ENCODE measurements at places on chromosomes 5 and 9.

DNA sequence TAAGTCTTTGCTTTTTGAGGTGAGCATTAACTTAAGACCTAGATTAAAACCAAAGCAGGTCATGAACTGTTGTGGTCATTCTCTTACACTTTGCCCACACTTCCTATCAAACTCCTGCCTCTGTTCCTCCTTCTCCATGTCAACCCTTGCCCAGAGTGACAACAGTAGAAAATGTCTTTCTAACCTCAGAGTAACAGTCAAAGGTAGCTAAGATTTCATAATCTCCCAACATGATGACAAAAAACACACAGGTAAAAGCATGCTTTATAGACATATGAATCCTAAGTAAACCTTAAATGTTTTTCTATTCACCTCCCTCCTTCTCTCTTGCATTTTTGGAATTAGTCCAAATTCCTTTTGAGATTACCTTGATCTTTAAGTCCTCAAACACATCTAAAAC lies 422.3 kb downstream of the SPATA31D1 start:
- DNase-seq = no peak

- DNase-seq = no peak
Observed at GRCh38 chr5:148205044-148205806, 2.4 kb downstream of the SPINK6 start.

GRCh38 chr9:84808416-84808815 lies 138.9 kb downstream of the NTRK2 start:
- no peak for DNase-seq

DNA sequence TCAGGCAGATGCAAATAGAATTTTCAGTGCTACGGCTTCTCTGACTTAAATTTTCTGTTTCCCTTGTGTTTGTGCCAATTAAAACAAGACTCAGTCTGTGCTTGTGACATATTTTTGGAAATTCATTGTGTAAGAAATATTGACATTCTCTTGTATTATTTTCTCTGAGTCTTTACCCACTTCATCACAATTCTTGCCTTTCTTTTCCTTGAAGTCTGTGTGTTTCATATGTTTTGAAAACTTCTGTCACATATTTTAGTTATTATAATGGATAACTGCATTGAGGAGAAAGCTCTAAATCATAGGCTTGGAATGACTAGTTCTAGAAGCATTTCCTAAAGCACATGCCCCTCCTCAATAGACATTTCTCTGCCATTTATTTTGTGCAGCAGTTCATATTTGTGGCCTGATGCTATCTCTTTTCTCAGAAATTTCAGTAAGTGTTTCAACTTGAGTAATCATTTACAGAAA lies 206.6 kb downstream of the PALM2AKAP2 start:
- DNase-seq = peak; percentile 96

GRCh38 chr9:83220730-83221129 lies 157.8 kb upstream of the RASEF start:
- peak; percentile 74 for DNase-seq

- DNase-seq = no peak
Observed at GRCh38 chr9:114363424-114363823, 24.4 kb downstream of the AKNA start.

DNA sequence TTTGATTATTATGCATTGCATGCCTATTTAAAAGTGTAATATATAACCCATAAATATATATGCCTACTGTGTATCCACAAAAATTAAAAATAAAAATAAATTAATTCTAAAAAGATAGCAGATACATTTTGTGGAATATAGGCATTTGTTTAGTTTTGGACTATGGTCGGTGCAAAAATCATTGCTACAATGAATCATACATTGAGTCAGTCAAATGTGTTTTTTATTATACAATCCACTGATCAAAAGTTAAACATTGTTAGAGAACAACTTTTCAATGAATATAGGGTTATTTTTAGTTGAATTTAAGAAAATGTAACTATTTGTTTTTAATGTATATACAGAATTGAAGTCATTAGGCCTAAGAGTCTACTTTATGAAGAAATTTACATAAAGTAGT lies 885.9 kb downstream of the EFNA5 start:
- DNase-seq = peak; percentile 6

GRCh38 chr5:142978726-142979125 lies 208.5 kb downstream of the ARHGAP26 start:
- no peak for DNase-seq

- DNase-seq = no peak
Observed at GRCh38 chr5:59061377-59061776, 478.5 kb downstream of the RAB3C start.

DNA sequence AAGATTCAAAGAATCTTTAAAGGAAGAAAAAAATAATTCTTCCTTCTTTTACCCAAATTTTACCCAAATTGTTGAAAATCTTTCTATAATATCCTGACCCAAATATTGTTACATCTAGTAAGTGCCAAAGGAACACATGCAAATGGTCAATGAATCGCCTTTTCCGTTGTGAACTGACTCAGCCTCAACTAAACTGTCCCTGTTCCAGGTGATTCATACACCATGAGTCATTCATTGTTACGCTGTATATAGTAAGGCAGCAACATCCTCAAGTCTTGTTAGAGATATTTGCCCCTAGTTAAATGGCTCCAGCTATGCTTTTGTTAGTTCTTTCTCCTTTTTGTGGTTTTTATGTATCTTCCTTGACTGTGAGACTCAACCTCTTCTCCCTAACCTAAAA lies 9.7 kb downstream of the PTGER4 start:
- peak; percentile 99 for DNase-seq

GRCh38 chr5:179886190-179886911 lies 21.3 kb downstream of the TBC1D9B start:
- no peak for DNase-seq

DNA sequence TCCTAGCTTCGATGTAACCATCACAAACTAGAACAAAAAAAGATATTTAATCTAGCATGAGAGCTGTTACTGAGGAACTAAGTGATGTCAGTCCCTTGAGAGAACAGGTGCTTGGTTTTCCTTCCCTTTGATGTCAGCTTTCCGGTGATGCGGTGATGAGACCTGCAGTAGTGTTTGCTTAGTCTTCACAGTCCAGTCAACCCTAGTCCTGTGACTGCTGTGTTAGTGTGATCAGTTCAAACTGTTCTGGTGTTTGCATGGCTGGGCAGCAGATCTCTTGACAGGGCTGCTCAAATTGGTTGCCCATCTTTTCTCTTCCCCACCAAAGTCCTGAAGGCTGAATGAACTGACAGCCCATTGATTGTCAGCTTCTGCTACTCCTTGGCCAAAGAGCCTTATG lies 608.6 kb upstream of the DAB2 start:
- DNase-seq = no peak

- DNase-seq = no peak
Observed at GRCh38 chr5:120464627-120465435, 731 bp downstream of the PRR16 start.

- DNase-seq = peak; percentile 76
Observed at GRCh38 chr5:37875051-37875787, 35.4 kb upstream of the GDNF start.

GRCh38 chr5:98066910-98067309 lies 706.6 kb upstream of the RGMB start:
- peak; percentile 20 for DNase-seq

- DNase-seq = no peak
Observed at GRCh38 chr5:41083306-41083705, 12.2 kb upstream of the MROH2B start.

DNA sequence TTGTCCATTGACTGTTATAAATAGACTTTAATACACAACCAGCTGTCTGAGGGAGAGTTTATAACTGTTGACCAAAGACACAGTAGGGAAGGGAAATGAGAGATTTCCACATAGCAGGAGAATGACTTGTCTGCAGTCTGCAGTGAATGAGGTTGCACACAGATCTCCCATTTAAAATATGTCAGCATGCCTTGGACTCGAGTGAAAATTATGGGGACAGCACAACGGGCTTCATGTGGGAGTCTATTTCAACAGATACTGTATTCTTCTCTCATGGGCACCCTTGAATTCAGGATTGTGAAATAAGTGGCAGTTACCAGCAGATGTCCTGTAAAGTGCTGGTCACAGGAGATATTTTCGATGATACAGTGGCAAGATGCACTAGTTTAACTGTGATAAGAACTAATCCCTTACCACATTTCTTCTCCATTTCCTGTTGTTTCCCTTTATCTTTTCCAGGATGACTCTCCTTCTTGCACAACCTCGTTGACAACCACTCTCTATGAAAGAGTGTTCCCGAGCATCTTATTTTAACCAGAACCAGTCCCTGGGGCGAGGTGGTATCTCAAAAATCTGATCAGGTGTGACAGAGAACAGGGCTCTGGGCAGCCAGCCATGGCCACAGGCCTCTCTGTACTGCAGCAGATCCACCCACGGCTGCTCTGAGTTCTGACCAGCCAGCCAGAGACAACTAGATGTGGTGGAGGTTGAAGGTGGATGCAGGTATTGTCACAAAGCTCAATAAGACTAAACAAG lies 51.5 kb upstream of the MAP3K1 start:
- DNase-seq = peak; percentile 11

DNA sequence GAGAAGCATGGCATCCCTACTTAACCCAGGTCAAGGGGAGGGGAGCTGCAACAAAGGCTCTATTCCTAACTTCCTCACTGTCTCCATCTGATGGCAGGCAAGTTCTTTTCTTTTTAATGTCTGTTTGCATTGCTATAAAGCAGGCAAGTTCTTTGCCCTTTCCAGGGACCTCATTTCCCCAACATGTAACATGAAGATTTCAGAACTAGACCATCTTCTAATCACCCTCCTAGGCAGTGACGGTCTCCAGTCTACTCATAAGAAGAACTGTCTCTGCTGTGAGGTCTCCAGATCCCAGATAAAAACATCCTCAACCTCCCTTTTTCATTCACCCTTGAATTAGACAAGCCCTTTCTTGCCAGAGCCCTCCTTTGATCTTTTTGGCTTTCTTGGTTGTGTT lies 42.1 kb downstream of the PPP1R2B start:
- no peak for DNase-seq

DNA sequence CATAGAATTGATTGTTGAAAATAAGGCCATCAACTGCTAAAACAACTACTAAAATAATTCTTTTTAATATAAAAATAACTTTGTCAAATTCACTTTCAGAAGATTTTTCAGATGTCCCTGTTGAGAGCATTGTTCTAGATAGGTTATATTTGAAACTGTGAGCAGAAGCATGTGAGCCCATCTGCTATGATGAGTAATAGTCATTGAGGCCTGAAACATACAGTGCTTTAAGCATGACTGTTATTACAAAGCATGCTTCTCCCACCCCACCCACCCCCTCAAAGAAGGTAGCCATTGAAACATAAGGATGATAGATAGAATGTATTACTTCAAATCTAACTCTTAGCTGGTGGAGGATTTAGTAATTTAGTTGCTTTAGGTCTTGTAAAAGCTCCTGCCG lies 86.0 kb downstream of the UHRF2 start:
- peak; percentile 26 for DNase-seq

DNA sequence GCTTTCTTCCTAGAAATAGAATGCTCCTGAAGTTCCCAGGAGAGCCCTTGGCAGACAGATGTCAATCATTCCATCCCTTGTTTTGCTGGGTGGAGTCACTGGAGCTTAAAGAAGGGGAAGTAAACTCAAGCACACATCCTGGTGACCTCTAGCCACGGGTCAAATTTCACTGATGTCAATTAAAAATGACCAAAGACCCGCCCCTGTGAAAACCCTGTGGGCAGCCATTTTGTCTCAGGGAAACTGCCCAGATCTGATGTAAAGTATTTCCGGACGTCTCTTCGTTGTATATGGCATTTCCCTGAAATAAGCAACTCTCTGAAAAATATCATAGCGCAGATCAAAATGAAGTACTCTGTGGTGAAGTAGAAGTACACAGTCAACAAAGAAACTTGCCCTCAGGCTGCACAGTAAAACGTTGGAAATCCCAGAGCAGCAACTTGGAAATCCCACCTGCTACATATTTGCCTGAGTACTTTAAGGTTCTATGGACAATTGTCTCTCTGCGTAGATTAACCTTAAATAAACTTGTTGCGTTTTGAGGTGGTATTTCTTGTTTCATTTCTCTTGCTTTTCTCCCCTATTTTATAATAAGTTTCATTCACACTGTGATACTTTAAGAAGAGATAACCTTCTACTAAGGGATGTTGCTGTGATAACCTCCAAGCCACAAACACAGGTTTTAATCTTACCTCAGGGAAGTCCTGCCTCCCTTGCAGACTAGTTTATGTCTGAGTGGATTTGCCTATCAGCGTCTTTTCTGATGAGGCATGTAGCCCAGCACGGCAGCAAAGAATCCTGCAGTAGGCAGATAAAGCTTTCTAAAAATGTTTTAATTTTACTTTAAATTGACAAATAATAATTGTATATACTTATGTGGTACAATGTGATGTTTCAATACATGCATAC lies 60.9 kb upstream of the PIP5K1B start:
- no peak for DNase-seq

- no peak for DNase-seq
Observed at GRCh38 chr9:101397746-101398067, 711 bp downstream of the MRPL50 start.

DNA sequence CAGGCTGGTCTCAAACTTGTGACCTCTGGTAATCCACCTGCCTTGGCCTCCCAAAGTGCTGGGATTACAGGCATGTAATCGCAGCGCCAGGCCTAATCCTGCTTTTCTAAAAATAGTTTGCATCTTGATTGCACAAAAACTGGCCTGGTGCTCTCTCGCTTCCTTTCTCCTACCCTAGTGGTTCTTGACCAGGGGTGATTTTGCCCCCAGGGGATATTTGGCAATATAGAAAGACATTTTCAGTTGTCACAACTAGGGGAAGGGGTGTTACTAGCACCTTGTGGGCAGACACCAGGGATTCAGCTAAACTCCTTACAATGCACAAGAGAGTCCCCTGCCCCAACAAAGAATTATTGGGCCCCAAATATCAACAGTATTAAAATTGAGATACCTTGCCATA lies 139.8 kb downstream of the DROSHA start:
- DNase-seq = no peak

- no peak for DNase-seq
Observed at GRCh38 chr9:78921341-78921740, 624.4 kb downstream of the PSAT1 start.

DNA sequence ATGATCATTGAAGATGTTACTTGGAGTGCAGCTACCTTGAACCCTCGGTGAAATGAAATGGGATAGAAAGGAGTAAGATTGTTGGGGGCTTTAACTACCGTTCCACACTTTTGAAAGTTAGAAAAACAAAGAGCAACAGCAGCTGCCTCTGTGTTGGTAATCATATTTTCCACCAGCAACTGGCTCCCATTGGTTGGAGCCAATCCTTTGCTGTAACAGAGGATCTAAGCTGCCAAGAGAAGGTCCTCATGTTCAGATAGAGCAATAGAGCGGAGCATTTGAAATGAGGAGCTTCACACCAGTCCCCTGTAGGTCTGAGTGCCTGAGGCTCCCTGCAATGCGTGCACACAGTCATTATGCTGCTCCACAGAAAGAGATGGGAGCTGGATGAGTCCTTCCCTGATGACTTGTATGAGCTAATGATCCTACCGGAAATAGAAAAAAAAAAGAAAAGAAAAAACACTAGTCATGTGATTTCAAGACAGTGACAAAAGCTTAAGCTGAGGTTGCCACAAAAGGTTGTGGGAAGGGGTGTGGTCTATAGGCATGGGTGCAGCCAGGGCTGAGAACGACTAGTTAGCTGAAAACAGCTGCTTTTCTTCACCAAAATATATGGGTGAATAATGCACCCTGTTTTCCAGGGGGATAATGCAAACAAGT lies 300.7 kb downstream of the MLLT3 start:
- DNase-seq = no peak
